T-helper 9 cell (primary cell): ENCODE measurements at places on chromosomes 1 and 21.

- no peak for DNase-seq
Observed at GRCh38 chr1:244409701-244410100, 42.0 kb downstream of the ADSS2 start.

GRCh38 chr1:98761219-98761865, 99.8 kb downstream of the SNX7 start:
- DNase-seq = no peak

GRCh38 chr1:9292361-9293240, at the start of gene SPSB1:
Gene SPSB1, plus strand, starts transcription at chr1:9292894. Its CDS starts 62,998 bp downstream, at chr1:9355892.
- DNase-seq = peak; percentile 53

DNA sequence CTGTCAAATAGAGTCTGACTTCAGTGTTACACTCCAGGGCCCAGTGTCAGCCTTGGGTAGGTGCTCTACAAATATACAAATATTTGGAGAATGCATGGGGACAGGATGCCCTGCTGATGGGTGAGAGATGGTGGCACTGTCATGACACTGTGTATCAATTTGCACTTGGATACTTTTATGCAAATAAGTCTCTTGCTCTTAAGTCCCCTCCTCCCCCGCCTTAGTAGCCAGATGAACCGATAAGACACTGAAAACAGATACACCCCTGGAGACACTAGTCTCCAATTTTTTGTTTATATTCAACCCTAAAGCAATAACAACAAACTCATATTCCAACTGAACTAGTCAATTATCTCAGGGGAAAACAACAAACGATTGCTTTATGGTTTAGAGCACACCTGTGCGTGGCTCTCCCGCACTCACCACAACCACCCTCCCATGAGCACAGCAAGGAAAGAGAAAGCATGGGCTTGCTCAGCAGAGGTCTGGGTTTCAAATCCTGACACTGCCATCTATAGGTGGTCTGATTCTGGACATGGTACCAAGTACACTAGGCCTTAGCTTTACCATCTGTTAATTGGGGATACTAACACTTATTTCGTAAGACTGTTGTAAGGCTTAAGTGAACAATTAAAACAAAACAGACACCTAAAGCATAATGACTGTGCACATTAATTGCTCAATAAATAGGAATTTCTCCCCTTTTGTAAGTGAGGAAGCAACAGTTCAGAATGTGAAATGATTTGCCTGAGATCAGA, 50.3 kb downstream of the HIVEP3 start:
- DNase-seq = no peak

DNA sequence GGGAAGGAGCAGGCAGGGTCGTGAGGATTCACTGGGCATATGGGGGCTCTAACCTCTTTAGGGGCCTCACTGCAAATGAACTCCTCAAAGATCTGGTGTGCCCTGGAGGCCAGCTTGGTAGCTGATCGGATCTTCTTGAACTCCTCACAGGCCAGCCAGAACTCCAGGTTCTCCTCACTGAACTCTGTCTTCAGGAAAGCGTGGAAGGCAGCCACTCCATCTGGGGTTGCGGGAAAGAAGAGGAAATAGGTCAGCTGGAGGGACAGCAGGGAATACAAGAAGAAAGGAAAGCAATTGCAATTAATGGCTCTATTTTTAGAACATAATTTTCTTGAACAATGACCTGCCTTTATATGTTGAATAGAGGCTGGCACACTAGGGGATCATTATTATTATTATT, 2.3 kb downstream of the RGS16 start:
- DNase-seq = no peak

DNA sequence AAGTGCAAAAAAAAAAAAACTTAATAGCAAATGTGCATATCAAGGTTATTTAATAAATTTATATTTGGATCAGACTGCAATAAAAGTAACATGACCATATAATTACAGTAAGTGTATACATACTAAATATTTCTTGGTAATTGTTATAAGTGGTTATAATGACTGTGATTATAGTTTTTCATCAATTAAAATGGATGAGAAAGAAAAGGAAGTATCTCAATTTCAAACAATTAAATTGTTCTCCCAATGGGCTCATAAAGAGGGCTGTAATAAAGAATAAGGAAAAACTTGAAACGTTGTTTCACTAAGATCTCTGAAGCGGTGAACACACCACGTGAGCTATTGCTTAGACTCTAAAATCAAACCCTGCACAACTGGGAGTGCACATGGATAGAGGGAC, 104.1 kb downstream of the CDC42BPA start:
- DNase-seq = no peak

DNA sequence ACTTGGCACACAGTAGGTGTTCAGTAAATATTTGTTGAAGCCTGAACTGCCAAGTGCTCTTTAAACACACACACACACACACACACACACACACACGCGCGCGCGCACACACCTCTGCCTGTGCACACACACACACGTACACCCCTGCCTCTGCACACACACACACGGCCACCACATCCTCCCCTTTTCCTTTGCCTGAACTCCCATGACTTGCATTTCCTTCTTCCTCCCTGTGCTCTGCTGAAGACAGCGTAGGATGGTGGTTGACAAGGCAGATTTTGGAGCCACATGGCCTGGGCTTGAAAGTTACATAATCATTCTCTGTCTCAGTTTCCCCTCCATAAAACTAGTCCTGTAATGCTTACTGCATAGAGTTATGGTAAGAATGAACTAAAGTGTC, 712.3 kb downstream of the PTPRU start:
- no peak for DNase-seq

GRCh38 chr1:167114725-167115124, 20.9 kb downstream of the STYXL2 start:
- no peak for DNase-seq
